Endothelial cell of umbilical vein (primary cell): ENCODE measurements at places on chromosomes 6 and 20. TPM values are rescaled to one million over a fixed set of nuclear protein-coding genes. Genes with fewer than 3 reads are reported as not detected.

Gene PPP1R3D
- 4.9 and 5.2 TPM in 2 replicates for total RNA-seq

Gene NMBR
- total RNA-seq = not detected in 2 replicates

Gene PPIL4
- total RNA-seq = 24.3 and 27.8 TPM in 2 replicates

Gene POM121L2
- not detected in 2 replicates for total RNA-seq

Gene PRSS35
- total RNA-seq = not detected in 2 replicates

Gene MAN1A1
- 12.9 and 13.3 TPM in 2 replicates for total RNA-seq

Gene TFAP2A
- not detected in 2 replicates for total RNA-seq

Gene FOXQ1
- not detected in 2 replicates for total RNA-seq

Gene FAM83C
- not detected in 2 replicates for total RNA-seq

Gene SAMD3
- total RNA-seq = not detected in 2 replicates

Gene BYSL
- total RNA-seq = 41.8 and 45.7 TPM in 2 replicates

Gene EFCAB8
- total RNA-seq = 0.31 and 0.60 TPM in 2 replicates

Gene PDE10A
- total RNA-seq = 2.9 and 6.5 TPM in 2 replicates

Gene ARMH2
- total RNA-seq = not detected in 2 replicates

Gene JPH2
- total RNA-seq = not detected in 2 replicates

Gene TREML1
- total RNA-seq = not detected in 2 replicates
